ENCODE measurements at places on chromosomes 2 and 18.

DNA sequence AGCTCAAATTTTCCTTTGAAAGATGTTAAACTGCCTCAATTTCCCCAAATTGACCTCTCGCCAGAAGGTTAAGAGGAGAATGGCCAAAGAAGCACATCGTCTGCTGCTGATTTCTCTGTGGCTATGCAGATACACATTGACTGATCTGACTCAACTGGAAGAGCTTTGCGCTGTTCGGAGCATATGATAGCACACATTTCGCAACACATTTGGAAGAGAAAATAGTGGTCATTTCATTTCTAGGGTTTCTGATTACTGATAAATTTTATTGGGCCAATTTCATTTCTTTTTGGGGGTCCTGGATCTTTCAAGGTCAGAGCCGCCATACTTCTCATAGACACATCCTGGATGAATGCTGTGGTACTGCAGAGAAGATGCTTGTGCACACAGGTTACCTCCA, 138.5 kb downstream of the TMEM200C start:
- no peak for DNase-seq

- DNase-seq = no peak
Observed at GRCh38 chr2:136255127-136255526, 137.2 kb upstream of the CXCR4 start.

- no peak for DNase-seq
Observed at GRCh38 chr2:15584767-15585469, 6.8 kb upstream of the DDX1 start.

GRCh38 chr18:79684283-79684631, 4.7 kb downstream of the CTDP1 start:
- DNase-seq = no peak

DNA sequence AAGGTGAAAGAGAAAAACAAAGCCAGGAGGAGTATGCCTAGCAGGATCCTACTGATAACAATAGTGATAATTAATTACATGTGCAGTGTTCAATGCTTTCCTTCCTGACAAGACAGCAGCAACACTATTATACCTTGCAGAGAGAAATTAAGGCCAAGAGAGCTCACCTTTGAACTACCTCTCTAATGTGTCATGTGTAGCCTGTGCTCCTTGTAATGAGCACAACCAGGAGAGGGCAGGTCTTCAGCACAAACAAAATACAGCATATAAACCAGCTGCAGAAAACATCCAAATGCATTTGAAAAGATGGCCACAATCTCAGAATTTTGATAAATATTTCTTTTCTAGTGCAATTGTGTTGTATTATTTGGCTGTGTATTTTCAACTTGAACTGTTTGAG, 1425.7 kb downstream of the DSC3 start:
- no peak for DNase-seq

DNA sequence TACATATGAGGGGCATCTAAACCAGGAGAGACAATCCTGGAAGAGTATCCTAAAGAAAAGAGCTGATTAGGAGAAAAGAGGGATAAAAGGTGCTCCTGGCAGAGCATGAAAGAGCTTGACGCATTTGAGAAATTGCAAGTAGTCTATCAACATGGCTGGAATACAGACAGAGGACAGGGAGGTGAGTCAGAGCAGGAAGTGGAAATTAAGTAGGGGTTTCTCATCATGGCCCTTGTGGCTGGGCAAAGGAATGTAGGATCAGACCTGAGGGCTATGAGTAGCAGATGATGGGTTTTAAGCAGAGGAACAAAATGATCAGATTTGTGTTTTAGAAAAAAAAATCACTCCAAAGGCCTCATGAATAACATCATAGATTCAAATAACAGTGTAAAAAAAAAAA, 49.2 kb upstream of the UGP2 start:
- no peak for DNase-seq

DNA sequence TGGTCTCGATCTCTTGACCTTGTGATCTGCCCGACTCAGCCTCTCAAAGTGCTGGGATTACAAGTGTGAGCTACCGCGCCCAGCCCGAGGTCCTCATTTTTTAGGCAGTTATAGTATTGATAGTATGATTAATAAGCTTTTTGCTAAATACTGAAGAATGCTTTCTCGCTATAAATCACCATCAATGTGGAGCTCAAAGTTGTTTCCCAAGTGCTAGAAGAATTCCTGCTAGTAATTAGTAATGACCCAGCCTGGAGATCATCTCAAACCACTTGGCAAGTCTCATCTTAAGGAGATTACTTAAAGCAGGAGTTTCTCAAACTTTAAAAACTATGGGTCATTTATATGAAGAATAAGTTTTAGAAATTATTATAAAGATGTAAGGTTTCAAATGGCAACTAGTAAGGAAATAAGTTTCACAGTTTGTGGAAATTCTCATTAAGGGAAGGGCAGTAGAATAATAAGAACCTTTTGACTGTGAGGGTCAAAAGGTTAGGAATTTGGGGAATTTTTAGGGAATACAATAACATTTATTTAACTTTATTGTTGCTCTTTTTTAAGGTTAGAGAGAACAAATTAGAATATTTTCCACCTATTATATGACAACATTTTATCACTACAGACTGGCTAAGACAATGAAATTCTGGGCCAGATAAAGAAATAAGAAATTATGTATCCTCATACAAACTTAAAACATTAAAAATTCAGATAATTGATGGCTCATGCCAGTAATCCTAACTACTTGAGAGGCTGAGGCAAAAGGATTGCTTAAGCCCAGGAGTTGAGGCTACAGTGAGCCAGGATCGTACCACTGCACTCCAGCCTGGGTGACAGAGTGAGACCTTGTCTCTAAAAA, 148.6 kb upstream of the MAP3K20 start:
- DNase-seq = no peak

- DNase-seq = peak; percentile 36
Observed at GRCh38 chr2:206981739-206982340, 42.5 kb downstream of the CPO start.

DNA sequence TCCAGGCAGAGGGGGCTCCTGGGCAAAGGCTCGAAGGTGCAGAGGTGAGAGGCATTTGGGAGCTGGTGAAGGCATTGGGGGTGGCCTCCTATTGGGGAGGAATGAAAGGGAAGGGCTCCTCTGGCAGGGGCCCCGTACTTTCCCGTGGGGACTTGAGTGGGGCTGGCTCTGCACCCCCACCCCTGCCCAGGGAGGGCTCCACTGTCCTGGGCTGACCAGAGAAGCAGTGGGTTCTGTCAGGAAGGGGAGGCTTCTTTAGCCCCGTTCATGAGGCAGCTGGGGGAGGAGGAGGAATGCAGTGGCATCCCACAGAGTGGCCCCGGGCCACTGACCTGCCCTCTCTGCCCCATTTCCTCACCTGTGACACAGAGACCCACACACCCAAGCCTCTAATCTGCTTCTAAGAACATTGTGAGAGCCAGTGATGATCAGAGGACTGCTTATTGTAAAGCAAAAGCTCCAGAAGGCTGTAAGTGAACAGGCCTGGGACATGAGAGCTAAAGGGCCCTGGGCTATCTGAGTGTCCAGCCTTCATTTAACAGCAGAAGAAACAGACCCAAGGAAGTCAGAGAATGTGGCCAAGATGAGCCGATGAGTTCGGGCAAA, 38.6 kb upstream of the GPAT2 start:
- DNase-seq = no peak

DNA sequence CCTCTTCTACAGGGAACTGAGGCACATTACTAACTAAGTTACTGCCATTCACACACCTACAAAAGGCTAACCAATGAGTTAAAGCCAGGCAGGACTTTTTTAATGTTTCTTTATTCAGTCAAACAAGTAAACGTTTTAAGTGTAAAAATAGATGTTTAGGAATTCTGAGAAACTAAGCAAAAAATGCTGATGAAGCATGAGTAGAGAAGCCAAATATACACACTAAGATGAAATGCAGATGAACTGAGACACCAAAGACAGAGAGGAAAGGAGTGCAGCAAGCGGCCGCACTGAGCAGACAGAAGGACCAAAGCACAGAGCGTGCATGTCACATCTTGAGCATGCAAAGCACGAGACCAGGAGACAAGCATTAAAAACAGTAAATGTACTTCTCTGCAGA, 17.9 kb downstream of the L3MBTL4 start:
- DNase-seq = no peak

- DNase-seq = no peak
Observed at GRCh38 chr2:126220331-126220730, 435.6 kb upstream of the GYPC start.

- DNase-seq = no peak
Observed at GRCh38 chr2:167294776-167295140, 406.5 kb downstream of the XIRP2 start.

GRCh38 chr18:24992491-24992890, 359.5 kb downstream of the ZNF521 start:
- no peak for DNase-seq

- DNase-seq = no peak
Observed at GRCh38 chr18:48804856-48805610, 145.7 kb downstream of the SMAD7 start.

DNA sequence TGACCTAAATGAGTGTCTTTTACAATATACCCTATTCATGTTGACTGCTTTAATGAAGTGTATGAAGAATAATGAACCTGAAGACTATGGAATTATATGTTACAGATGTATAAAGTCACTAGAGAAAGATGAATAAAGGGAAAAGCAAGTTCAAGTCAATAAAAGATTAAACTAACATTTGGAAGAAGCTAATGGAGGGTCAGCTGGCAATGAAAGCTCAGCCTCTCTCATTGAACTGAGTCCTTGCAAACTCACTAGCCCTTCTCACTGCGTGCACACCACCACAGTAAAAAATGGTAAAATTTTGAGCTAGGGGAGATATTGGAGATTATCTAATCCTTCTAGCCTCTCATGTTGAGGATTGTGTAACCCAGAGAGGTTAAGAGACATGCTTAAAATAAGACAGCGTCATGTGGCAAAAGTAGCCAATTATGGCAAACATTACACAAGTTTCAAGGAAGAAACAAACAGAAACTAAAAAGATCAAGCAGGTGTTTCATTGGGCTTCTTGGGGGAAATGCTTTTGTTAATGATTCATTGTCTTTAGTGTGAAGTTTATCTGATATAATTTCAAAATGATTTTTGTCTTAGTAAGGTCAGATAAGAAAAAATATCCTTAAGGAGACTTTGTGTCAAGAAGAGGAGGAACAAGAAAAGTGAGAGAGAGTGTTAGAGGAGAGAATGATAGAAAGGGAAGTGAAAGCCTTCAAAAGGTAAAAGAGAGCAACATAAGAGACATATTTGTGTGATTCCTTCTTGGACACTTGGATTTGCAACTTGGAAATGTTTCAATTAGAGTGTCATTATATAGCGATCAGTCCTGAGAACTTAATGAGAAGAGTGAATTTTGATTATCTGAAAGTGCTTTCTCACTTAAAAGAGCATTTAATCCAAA, 893.7 kb upstream of the FAM98A start:
- no peak for DNase-seq

DNA sequence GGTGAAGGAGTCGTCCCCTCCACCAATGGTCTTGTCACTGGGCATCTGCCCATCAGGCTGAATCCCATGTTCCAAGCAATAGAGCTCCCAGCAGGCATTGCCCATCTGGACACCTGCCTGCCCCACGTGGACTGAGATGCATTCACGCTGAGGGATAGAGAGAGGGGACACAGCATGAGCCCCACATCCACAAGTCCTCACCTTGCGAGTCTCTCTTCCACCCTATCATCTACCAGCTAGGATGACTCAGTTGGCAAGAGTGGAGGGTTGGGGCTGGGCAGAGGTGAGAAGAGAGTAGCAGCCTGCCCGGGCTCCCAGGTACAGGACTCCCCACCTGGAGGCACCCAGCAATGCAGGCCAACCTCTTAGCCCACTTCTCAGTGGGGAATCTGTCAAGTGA, 959 bp upstream of the TUBA4B start:
- DNase-seq = no peak

DNA sequence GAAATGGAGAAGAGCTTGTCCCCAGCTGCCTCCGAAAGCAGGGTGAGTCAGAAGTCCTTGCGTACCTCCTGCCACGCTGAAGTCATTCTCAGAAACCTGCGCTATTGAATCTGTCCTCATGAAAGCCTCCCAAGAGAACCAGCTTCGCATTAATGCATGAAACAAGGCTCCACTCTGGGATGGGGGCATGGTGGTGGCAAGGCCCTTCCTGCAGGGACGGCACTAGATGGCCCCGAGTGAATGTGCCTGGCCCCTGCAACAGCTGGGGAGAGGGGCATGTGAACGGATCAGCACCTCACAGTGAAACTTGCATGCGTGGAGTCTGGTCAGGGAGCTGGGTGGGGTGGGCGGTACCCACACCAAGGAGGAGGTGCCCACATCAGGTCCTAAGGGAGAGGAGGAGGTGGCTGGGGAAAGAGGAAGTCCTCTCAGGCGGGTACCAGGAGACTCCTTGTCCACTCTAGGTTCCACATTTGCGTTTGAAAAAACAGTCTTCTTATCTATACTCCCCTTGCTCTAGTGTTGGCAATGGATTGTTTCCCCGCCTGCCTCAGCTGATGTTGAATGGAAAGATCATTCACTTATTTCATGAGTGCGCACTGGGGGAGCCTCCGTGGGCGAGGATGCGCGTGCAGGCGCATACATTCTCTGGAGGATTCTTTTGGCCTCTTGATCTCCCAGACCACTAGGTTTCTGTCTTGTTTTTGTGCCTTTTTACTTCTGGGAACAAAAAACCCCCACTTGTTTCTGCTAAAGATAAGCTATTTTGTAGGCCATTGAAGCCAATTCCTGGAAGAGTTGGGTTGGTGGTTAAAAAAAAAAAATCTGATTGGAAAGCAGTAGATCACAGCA, 104.7 kb downstream of the KLHL29 start:
- DNase-seq = peak; percentile 46

- DNase-seq = no peak
Observed at GRCh38 chr2:159795841-159796690, 1.9 kb downstream of the CD302 start.

GRCh38 chr2:99819766-99820165, 322.6 kb downstream of the AFF3 start:
- no peak for DNase-seq

DNA sequence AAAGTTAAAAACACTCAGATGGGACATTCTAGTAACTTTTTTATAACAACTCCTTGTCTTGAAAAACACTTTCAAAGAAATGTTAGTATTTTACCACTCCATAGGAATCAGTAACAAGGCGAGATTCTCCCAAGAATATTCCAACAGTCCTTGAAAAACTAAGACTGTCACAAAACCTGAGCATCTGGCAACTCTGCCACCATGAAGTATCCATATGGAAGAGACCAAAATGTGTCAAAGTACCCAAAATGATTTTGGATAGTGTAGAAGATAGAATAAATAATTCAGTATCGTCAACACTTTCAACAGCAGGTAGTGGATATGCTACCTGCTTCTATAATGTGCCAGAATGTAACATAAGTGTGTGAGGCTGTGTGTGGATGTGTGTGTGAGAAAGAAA, 361.8 kb downstream of the ZEB2 start:
- DNase-seq = no peak

DNA sequence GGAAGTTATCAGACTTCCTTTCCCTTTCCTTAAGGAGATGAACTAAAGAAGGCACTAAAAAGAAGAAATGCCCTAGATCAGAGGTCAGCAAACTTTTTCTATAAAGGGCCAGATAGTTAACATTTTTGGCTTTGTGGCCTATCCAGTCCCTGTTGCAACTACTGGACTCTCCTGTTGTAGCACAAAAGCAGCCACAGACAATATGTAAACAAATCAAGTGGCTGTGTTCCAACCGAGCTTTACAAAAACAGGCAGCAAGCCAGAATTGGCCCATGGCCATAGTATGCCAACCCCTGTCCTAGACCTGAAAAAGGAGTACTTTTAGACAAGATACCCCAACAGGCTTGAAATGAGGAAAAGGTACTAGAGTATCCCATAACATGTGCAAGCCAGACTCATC, 10.9 kb downstream of the NHEJ1 start:
- DNase-seq = no peak
